Right kidney (tissue), 9 donors: ENCODE measurements at places on chromosomes 5 and 9.

- no peak for DNase-seq
Observed at GRCh38 chr5:122705851-122706250, 69.0 kb upstream of the SNX2 start.

DNA sequence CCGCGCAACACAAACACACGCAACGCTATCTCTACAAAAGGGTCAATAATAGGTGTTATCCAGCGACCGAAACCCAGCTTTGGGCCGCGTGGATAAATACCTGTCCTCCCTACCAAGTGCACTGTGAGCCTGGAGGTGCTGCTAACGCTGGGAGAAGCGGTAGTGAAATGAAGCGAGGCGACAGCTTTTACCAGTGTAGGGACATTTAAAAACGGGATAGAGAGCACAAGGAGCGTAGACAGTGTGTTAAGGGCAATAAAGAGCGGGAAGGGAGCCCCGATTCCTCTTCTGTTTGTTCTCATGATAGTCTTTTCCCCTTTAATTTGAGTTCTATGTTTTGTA lies 421 bp upstream of the DEPDC1B start:
- no peak for DNase-seq

DNA sequence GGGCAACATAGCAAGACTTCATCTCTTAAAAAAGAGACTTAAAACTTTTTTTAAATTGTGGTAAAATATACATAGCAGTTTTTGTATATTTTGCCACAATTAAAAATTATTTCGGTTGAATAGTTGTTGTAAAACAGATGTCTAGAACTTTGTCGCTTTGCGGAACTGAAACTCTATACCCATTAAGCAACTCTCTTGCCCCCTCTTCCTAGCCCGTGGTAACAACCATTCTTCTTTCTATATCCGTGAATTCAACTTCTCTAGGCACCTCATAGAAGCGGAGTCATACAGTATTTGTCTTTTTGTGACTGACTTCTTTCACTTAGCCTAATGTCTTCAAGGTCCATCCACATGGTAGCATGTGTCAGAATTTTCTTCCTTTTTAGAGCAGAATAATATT lies 43.3 kb downstream of the SPARC start:
- no peak for DNase-seq

GRCh38 chr5:139574641-139575312 lies 13.6 kb downstream of the UBE2D2 start:
- no peak for DNase-seq

DNA sequence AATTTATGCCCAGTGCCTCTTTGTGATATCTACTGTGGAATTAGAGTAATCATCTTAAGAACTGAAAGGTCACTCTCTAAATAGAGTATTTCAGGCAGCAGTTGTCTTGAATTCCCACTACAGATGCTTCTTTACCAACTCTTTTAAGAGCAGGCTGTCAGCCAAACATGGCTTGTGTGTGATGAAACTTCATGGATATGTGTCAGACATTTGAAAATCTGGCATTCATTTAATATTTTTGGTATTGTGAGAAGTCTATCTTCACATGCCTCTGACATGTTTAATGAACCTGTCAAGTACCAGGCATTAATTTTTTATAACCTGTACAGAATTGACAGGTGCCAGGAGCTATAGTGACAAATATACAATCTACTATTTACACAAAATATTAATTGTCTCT lies 318.6 kb downstream of the CDH9 start:
- no peak for DNase-seq

DNA sequence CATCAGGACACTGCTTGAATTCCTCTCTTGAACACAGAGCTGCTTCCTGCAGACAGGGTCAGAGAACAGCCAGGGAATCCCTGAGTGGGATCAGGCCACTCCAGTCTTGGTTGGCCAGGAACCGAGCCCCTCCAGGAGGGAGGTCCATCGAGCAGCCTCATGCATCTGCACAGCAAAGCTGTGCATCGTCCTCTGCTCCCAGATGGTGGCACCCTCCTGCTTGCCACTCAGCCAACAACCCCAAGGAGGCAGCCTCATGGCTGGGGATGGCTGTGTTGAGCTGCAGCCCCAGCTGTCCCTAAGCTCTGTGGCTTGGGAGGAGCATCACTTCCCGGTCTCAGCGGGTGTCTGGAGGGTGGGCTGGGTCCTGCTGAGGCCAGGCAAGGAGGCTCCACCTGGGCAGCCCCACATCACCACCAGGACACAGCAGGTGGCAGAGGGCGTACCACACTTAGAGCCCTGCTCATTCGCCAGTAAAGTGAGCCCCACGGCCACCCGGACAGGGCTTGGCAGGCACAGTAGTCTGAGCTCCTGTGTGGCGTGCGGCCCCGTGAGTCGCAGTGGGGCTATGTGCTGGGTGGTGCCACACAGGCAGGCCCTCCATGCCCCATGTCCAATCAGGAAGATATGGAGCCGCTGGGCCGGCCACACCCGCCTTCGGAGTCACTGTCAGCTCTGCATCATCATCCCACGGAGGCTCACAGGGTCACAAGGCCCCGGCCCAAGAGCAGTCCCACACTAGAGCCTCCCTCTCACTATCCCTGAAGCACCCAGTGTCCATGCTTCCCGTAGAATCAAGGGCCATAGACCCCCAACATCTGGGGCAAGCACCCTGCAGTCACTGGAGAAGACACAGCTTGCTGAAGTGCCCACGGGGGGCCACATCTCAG lies 11.9 kb downstream of the LPCAT1 start:
- no peak for DNase-seq

DNA sequence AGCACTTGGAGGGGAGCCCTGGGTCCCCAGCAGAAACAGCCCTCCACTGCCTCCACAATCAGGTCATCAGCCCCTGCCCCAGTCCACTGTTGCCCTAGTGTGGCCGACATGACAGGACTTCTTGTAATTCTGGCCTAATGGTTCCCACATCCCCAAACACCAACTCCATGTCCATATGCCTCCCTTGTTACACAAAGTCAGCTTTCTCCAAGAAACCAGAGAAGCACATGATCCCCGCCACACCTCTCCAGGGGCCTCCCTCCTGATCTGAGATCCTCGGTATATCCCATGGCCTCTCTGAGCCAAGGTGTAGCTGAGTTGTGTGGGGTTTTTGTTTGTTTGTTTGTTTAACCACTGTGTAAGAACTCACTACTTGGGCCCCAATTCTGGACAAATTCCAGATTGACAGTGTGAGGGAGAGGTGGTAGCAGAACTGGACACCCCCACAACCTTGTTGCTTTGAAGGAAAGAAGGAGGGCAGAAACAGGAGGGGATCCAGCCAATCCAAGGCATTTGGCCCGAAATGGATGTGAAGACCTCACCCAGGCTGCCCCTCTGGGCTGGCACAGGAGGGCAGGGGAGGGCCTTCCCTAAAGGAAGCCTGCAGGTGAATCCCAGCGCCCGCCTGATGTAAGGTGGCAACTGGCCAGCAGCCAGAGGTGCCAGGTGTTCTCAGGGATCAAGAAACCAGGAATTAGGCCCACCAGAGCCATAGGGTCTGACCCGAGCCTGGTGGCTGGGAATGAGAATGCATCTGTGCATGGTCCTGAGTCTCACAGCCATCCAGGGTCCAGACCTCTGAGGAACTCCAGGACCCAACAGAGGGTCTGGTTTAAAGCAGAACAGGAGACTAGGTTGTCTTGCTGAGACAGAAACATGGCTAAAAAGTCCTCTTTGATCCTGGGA lies 13.4 kb downstream of the IRF1 start:
- no peak for DNase-seq

DNA sequence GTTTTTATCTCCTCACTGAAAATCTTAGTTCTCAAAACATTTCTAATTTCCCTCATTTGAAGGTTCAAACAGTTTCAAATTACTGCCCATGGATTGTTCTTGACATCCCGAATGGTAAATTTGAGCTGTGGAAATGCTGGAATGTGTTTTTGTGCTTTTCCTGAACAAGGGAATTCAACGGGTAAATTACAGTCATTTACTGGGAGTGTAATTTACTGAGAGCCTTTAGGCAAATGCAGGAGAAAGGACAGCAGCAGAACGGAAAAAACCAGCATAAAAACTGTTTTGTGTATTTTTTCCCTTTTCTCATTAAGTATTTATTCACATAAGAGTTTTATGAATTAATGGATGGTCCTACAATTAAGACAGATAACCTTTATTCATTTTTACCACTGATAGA lies 139.2 kb downstream of the PBX3 start:
- DNase-seq = no peak

DNA sequence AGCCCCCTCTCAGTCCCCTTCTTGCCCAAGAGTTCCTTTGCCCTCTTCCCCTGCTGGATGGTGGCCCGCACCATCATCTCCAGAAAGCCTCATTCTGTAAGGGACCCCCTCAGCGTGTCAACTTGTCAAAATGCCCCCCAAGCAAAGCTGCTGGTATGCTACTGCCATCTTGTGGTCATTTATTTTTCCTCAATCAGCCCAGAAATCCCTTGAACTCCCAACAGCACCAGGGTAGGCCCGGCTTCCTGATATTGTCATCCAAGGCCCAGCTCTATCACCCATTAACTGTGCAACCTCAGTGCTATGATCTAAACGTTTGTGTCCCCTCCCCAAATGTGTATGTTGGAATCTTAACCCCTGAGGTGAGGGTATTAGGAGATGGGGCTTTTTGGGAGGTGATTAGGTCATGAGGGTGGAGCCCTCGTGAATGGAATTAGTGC lies 53.2 kb upstream of the FBXW11 start:
- no peak for DNase-seq

GRCh38 chr5:252546-252945 lies 18.9 kb upstream of the PDCD6 start:
- no peak for DNase-seq

DNA sequence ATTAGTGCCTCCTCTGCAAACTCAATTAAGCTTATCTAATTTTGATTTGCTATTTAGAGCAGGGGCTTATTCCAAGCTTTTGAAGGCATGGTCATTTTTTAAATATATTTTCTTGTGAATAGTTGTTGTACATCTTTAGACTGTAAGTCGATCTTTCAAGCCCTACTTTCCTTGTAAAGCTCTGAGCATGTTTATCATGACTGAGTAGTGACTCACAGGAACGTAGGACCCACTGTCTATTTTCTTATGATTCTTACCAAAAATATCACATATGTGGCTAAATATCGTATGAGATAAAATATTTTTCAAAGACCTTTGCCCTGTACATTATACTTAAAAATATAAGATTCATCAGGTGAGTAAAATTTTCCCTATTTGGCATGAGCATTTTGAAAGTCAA lies 440.4 kb upstream of the GRIN3A start:
- no peak for DNase-seq

- no peak for DNase-seq
Observed at GRCh38 chr5:143101121-143101520, 302.4 kb downstream of the NR3C1 start.

DNA sequence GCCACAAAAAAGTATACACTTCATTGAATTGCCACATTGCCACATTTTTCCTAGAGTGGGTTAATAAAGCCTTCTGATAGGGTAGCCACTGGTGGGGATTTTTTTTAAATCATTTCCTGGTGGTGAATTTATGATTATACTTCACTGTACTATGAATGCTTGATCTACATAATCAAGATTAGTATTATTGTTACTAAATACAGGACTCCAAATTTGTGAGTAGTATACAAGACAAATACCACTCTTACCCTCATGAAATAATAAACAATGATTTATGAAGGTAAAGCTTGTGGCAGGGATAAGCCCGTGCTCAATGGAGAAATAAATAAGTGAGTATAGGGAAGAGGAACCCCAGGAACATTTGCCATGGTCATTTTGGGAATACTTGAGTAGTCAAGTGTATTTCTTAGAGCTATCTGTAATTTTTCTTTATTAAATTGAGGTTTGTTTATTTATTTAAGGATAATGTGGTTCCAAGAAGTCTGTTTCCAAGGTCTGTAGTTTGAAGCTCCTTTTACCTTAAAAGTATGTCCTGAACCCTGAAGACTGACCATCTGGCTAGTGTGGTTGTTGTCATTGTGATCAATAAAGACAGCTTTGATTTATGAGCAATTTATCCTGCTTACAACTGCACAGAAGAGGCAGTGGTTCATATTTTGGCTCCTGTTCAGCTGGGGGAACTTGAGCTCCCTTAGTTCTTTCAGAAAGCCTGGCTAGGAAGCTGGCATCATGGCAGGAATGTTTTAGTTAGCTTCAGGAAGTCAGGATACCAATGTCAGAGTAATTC lies 118.6 kb downstream of the ZSWIM6 start:
- no peak for DNase-seq

GRCh38 chr5:172638209-172638768 lies 2.8 kb upstream of the NEURL1B start:
- no peak for DNase-seq

DNA sequence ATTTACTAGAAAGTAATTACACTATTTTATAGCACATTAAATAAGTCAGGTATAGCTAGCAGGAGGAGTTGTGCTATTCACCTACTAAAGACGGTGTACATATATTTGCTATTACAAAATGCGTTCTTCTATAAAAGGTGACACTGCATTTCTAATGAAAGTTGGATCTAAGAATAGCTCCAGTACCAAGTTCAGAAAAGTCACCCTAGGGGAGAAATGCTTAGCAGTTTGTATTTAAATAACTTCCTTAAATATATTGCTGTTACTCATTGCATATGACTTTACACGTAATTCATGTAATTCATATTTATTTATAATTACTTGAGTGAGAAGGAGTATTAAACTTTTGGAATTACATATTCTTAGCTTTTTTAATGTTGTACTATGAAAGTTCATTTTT lies 7.0 kb upstream of the SUB1 start:
- DNase-seq = no peak

GRCh38 chr9:86614871-86615849 lies 260.9 kb upstream of the TUT7 start:
- DNase-seq = no peak
